ENCODE measurements at places on chromosomes 6 and 20. TPM values are rescaled to one million over a fixed set of nuclear protein-coding genes. Genes with fewer than 3 reads are reported as not detected.

Gene ZCCHC3
- 17.8 TPM for total RNA-seq

Gene ANKRD6
- total RNA-seq: 3.5 TPM

Gene PARD6B
- 6.6 TPM for total RNA-seq

Gene ULBP1
- total RNA-seq: 2.7 TPM

Gene OPN5
- total RNA-seq: not detected

Gene LHFPL5
- total RNA-seq: not detected

Gene CALHM5
- not detected for total RNA-seq

Gene LY6G6F
- not detected for total RNA-seq

Gene SYCP2
- total RNA-seq: 3.9 TPM

Data from activated CD8-positive, alpha-beta T cell treated with anti-CD3 and anti-CD28 coated beads for 36 hours (primary cell).